Stimulated activated naive CD4-positive, alpha-beta T cell treated with Interleukin-2 at 50 U/mL for 16 hours (primary cell): ENCODE measurements at places on chromosomes 16 and 17.
A peak's percentile ranks its signal among the peaks of the same experiment; 100 is the strongest.

DNA sequence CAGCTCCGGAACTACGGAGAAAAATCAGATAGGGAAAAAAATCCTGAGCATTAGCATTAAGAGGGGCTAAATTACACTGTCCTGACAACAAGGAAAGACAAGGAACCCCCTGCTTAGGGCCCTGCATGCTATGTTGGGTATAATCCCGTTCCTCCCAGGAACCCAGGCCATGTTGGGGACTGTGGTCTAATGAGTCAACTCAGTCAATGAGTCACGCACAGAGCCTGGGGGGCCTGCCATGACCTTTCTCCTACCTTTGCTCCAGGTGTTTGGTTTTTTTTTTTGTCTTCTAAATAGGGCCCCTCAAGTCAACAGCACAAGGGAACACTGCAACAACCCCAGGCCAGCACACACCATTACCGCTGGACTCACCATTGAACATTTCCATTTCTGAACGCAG lies 8.9 kb upstream of the ZNF200 start:
- DNase-seq: no peak

- DNase-seq: no peak
Observed at GRCh38 chr17:18037486-18037885, 1.5 kb downstream of the ATPAF2 start.

- DNase-seq: no peak
Observed at GRCh38 chr16:63998-64913, 8.2 kb downstream of the RHBDF1 start.

GRCh38 chr16:30144017-30144416 lies 21.0 kb upstream of the MAPK3 start:
- no peak for DNase-seq

DNA sequence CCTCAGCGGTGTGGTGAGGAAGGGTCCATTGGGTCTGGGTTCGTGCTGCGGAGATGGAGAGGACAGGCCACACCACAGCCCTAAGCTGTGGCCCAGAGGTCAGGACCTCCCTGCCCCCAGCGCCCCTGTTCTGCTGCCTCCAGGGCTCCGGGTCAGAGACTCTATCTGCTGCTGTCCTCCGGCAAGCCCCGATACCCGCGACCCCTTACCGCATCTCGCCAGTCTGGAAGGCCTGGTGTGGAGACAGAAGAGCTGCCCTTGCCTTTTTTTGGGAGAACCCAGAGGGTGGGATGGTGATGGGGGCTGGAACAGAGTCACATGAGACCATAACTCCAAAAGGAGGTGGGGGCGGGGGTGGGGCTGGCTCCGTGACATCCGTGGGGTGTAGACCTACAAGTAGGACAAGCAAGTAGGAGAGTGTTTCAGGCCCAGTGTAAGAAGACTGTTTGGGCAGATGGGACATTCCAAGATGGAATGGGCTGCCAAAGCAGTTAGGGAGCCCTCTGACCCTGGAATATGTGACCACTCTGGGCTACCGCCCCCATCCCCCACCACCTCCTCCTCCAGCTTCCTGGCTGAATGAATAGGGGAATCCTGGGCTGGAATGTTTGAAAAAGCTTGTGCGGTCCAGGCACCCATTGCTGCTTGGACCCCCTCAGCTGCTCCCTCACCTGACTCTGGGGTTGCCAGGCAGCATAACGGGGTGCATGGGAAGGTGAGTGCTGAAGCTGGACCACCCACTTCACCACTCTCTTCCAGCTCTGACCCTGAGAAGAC lies 1.4 kb downstream of the XYLT2 start:
- DNase-seq: no peak

GRCh38 chr17:74165797-74166365 lies 37.6 kb upstream of the RPL38 start:
- no peak for DNase-seq

- peak; percentile 7 for DNase-seq
Observed at GRCh38 chr16:56513972-56514371, 5.9 kb downstream of the BBS2 start.

- DNase-seq: no peak
Observed at GRCh38 chr17:32593003-32593402, 106.2 kb downstream of the CDK5R1 start.

DNA sequence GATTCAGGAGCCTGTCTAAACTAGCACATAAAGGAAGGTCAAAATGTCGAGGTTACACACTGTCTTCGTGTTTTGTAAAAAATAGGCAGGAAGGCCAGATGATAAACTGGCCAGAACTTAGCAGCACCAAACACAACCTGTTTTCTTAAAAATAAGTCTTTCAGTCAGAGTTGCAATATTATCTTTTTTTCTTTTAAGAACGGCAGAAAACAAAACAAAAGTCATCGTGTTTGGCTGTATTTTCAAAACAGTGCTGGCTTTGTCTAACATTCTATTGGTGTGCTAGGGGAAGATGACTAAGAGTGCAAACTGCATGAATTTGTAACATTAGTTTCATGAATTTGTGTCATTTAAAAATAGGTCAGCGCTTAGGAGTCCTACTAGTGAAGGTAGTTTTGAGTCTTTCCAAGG lies 5.3 kb downstream of the MAF start:
- DNase-seq: no peak
